ENCODE measurements at places on chromosomes 3 and 15.

- DNase-seq: no peak
Observed at GRCh38 chr3:55477306-55478303, 9.5 kb downstream of the WNT5A start.

DNA sequence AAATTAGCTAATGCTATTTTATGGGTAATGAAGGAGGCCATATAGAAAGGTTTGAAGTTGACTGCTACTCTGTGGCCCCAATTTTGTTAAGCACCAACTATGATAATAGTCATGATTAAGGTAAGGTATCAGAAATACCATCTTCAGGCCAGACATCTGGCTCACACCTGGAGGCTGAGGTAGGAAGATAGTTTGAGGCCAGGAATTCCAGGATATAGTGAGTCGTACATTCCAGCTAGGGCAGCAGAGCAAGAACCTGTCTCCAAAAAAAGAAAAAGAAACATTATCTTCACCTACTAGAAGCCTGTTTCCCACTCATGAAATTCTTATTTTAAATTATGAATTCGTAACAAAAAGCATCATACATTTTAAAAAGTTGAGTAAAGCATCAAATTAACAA, 64.4 kb downstream of the LRRC28 start:
- DNase-seq: no peak

DNA sequence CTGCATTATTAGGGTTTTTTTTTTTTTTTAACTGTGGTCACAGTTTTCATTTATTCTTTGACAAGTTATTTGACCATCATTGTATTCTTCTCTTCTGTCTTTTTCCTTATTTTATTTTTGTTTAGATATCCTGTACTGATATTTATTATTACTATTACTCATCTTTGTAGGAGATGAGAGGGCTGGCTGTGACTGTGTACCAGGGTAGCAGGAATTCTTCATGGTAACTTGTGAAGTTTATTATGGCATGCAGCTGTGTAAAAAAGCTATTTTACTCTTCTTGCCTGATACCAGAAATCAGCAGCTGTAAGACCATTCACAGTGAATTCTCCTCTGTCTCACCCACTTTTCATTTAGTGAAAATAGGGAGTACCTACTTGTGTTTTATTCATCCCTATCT, 44.5 kb downstream of the ATP6V1A start:
- no peak for DNase-seq

GRCh38 chr3:197926418-197926817, 23.6 kb upstream of the RPL35A start:
- DNase-seq: no peak

- no peak for DNase-seq
Observed at GRCh38 chr15:65867244-65867643, 2.0 kb upstream of the RAB11A start.

DNA sequence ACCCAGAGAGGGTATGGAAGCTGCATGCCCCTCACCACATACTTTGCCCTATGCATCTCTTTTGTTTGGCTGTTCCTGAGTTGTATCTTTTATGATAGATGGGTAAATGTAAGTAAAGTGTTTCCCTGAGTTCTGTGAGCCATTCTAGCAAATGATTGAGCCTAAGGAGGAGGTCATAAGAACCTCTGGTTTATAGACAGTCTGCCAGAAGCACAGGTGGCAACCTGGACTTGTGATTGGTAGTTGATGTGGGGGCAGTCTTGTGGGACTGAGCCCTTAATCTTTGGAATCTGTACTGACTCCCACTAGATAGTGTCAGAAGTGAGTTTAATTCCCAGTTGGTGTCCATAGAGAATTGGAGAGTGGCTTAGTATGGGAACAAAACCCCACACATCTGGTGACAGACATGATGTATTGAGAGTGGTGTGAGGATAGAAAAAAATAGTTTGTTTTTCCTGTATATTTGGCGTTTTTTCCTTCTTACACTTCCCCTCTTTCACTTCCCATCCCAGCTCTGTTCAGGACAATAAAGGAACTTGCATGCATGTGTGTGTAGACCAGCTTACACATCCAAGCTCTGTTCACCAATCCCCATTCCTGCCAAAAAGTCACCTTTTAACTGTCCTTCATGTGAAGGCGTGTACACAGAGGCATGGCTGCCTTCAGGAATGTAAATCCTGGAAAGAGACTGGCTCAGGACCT, 38.1 kb upstream of the SPPL2A start:
- DNase-seq: no peak

GRCh38 chr3:134093956-134094355, 64.2 kb upstream of the SLCO2A1 start:
- no peak for DNase-seq

DNA sequence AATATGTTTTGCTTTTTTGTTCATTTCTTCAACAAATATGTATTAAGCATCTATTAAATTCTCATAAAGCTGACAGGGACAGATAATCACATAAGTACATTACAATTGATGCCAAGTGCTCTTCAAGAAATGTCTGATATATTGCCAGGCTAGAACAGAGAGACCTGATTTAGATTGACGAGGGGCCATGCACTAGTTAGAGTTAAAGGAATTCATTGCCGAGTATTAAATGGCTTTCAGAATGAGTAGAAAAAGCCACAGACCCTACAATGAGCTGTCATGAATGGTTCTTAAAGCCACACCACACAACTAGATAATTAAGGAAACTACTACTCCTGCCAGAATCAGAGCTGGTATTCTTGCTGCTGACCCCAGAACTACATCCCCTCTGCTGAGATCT, 250.2 kb upstream of the MME start:
- no peak for DNase-seq

DNA sequence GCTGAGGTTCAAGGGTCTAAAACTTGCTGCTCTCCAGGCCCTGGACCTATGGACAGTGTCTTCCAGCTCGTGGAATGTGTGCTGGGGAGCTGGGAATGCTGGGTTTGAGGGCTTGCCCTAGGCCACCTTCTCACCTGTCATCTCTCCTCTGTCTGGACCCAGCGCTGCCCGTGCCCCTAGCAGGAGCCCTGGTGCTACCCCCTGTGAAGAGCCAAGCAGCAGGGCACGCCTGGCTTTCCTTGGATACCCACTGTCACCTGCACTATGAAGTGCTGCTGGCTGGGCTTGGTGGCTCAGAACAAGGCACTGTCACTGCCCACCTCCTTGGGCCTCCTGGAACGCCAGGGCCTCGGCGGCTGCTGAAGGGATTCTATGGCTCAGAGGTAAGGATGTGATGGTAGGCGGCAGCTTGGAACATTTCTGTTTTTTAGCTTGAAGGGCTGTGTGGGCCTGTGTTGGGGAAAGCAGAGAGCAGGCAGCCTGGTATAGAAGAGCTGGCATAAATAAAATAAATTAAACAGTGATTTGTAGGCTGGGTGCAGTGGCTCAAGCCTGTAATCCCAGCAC, 5.1 kb downstream of the CHRD start:
- DNase-seq: no peak

GRCh38 chr3:46100812-46101211, 73.5 kb upstream of the XCR1 start:
- DNase-seq: no peak

GRCh38 chr15:47500842-47501241, 216.5 kb upstream of the SEMA6D start:
- no peak for DNase-seq

- no peak for DNase-seq
Observed at GRCh38 chr3:129245141-129245540, 4.3 kb upstream of the COPG1 start.

DNA sequence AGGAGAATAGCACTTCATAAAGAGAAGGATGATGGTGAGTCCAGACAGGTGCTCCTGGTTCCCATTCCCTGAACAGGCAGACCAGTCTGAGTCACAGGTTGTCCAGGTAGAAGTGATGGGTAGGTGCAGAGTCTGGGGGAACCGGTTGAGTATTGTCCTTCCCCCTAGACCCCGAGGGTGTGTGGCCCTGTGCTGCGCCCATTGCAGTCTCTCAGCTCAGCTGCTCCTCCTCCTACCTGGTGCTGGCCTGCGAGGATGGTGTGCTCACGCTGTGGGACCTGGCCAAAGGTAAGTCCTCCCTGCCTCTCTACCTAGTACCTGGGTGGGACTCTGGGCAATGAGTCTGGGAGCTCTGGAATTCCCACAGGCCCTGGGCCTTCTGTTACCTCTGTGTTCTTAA, 19.8 kb downstream of the MESP1 start:
- DNase-seq: no peak

GRCh38 chr15:85704720-85705429, 89.8 kb downstream of the KLHL25 start:
- no peak for DNase-seq

- no peak for DNase-seq
Observed at GRCh38 chr3:14093831-14094230, 30.8 kb downstream of the CHCHD4 start.

- no peak for DNase-seq
Observed at GRCh38 chr3:183572935-183573334, 17.4 kb upstream of the KLHL6 start.

- no peak for DNase-seq
Observed at GRCh38 chr3:195159117-195159813, 111.7 kb downstream of the XXYLT1 start.

- DNase-seq: no peak
Observed at GRCh38 chr15:48978638-48979037, 14.9 kb upstream of the SHC4 start.

DNA sequence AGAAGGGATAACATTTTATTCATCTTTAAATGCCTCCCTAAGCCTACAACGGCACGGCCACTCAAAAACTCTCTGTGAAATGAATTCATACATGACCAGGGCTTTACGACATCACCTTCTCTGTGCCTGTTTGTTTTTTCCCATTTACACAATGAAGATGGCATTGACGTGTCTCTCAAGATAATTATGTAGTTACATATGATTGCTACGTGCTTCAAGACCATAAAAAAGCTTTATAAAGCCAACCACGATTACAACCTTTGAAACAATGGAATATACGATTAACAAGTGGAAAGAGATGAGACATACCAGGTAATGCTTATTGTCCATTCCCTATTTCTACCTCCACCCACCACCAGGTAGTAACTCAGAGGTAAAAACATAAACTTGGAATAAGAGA, 168.4 kb downstream of the P3H2 start:
- DNase-seq: no peak

DNA sequence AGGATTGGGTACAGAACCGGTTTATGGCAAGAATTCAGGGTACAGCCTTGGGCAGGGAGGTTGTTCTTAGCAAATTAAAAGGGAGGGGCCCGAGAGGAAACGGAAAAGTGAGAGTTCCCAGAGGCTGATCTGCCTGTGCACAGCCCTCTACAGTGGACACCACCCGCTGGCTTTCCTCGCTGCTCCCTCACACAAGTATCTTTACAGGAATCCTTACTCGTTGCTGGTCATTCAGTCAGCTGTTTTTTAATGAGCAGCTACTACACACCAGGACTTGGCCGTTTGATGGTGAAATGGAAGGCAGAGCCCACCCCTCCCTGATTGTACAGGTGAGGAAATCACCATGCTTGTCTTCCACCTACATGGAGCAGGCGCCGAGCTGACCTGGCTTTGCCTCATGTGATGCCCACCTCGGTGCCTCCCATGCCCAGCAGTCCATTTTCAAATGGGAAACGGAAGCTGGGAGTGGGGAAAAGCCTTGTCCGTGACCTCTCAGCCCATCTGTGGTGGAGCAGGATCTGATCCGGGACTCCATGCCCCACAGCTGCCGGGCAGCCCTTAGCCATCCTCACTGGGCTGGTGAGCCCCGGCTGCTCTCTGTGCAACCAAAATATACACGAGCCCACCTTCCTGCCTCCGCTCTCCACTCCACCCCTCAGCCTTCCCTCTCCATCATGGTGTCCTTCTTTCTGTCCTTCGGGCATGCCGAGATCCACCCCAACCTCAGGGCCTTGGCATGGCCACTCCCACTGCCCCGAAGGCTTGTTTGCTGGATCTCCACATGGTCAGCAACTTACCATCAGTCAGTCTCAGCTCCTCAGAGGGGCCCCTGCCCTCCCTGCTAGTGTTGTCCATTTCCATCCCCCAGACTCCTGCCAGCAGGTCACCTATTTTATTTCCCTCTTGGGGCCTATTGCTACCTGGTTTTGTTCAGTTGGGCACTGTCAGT, 33.3 kb upstream of the FGD5 start:
- DNase-seq: no peak

DNA sequence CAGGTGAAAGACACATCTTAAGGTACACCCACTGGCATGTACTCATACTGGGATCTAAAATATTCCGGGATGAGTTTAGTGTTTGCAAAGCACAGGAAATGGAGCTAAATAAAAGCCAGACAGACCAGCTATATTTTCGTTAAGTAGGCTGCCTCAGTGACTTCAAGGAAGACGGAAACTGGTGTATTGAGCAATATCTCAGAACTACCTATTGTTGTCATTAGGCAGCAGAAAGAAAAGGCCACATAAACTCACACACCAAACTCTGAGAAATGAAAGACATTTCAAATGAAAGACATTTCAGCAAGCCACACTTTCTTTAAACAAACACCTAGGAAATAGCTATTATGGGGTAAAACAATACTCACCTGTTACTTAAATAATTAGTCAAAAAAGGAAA, 761.7 kb upstream of the SEMA6D start:
- DNase-seq: no peak

- DNase-seq: no peak
Observed at GRCh38 chr3:74357881-74358280, 256.6 kb downstream of the CNTN3 start.

DNA sequence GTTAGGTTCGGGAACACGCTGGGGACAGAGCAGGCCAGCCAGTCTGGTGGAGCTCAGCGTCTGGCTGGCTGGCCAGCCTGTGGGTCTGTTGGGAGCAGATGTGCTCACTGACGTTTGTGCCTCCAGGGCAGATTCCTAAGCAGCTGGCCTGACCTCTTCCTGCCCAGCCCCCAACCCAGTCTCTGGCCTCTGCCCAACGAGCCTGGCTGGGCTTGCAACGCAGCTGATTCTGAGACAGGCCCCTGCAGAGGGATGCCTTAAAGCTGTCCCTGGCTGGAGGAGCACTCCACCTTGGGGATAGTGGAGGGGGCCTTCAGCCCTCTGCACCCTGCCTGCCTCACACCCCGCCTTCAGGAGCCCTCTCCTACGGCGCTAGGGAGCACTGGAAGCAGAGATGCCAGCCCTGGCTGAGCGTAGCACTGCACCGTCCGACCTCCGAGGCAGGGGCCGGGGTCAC, 46.0 kb downstream of the KLF13 start:
- no peak for DNase-seq

DNA sequence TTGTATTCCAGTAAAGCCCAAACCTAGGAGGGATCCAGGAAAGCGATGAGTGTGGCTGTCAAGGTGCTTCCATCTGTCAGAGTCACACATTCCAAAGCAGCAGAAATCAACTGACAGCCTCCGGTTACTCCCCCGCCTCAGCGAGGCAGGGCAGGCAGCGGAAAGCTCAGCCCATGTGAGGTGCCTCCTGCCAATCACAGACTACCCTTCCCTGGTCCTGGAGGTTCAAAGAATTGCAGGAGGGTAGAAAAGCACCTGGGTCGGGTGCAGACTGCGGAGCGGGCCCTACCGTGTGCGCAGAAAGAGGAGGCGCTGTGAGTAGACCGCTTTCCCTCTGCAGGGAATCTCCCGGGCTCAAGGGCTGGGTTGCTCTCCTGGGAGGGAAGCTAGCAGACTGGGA, at the start of gene UPK1B:
Gene UPK1B, plus strand, starts transcription at position 274 of the 400 bp plus-strand sequence. CDS start 13,144 bp downstream, outside the sequence.
- no peak for DNase-seq

DNA sequence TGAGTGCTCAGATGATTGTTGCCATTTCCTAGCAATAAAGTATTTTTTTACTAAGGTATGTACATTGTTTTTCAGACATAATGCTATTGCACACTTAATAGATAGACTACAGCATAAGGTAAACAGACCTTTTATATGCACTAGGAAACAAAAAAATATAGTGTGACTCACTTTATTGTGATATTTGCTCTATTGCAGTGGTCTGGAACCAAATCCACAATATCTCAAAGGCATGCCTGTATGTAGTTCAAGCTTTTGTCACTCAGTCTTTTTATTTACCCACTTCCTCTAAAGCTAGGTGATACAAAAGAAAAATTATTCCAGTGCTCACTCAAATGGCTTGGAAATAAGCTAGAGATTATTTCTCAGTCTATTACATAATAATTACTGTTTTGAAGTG, 209.9 kb upstream of the VEPH1 start:
- DNase-seq: no peak

Measured in stimulated activated CD8-positive, alpha-beta memory T cell treated with anti-CD3 and anti-CD28 coated beads, Interleukin-7, amount 100 ng/mL, for 4 hours (primary cell).